ENCODE measurements at places on chromosomes 1 and 21. TPM values are rescaled to one million over a fixed set of nuclear protein-coding genes. Genes with fewer than 3 reads are reported as not detected.

GRCh38 chr1:17292299-17293160 lies 15.5 kb upstream of the PADI4 start:
- DNase-seq = no peak

- no peak for DNase-seq
Measured at GRCh38 chr1:223225481-223225880, 82.4 kb upstream of the TLR5 start.

Gene PLA2G2F
- not detected for total RNA-seq

DNA sequence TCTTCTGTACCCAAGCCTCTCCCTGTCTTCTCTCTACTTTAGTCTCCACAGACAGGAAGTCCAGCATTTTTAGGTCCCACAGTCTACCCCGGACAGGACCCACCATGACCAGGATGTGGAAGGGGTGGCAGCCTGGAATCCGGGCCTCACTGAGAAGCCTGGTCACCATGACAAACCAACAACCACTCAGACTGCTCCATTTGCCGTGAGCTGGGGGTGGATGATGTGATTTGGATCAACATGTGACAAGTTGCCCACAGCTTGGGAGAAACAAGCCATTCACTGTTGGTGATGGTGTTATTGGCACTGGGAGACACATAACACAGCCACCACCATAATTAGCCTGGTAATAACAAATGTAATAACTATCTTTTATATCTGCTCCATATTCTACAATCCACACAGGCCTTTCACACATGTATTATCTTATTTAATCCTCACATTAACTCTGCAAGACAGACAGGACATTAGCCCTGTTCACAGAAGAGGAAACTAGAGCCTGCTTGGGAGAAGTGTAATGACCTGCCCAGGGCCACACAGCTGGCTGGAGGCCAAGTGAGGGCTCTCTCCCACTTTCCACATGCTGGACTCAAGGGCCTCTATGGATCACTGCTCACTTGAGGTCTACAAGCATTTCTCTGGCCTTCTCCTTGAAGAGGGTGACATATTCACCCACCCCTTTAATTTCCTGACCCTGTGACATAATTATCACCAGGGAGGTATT lies 22.9 kb downstream of the MEF2D start:
- no peak for DNase-seq

Gene TRIM46
- 6.1 TPM for total RNA-seq

GRCh38 chr1:222596696-222597095 lies 7.0 kb upstream of the TAF1A start:
- DNase-seq = no peak

Gene MYOM3
- total RNA-seq = not detected

DNA sequence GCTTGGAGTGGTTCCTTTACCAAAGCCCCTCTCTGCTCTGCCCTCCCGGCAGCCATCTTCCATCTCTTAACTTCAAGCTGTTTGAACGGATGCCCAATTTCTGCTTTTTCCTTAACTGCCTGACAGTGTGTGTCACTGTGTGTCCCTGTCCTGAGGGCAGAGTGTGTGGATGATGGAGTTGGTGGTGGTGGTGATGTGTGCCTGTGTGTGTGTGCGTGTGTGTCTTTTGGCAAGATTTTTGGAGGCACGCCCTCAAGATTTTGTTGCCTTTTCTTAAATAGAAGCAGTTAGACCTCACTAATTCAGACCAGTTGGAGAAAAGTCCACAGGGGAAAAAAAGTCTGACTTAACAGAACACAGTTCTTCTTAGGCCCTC lies 30.3 kb downstream of the SERTAD4 start:
- DNase-seq = no peak
